ENCODE measurements at places on chromosomes 4 and X.

DNA sequence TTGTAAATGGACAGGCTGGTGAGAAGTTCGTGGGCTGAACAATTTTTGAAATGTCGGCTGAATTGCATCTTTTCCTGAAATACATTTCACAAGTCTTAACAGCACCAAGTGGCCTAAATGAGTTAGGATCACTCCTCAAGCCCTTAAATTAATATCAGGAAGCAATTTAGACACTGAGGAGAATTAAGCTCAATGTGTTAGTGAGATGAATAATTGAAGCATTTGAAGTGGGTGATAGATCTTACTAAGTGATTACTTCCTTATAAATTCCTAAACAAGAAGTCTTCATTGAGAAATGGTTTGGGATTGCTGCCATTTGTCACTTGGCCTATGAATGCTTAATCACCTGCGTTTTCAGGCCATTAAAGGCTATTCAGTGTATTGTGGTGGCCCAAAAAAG is 116.8 kb downstream of the NAA11 start:
- DNase-seq = no peak

- no peak for DNase-seq
Measured at GRCh38 chrX:24741330-24741729, 47.6 kb downstream of the POLA1 start.

GRCh38 chrX:102652031-102652688 is 877 bp downstream of the GPRASP1 start:
- no peak for DNase-seq

GRCh38 chrX:40897718-40898270 is 162.5 kb upstream of the MED14 start:
- no peak for DNase-seq

DNA sequence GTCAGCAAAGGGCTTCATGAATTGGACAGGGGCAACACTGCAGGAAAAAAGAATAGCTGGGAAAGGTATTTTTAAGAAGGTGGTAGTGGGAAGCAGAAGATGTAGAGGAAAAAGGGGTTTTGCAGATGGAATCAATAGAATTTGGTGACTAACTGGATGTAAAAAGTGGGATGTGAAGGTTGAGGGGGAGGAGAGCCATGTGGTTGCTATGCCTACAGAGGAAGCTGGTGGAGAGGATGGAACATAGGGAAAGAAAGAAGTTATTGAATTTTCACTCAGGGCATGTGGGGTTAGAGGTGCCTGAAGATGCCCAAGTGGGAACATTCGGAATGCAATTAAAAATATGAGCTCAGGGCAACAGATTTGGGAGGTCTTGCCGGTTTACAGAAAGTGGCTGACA is 33.0 kb downstream of the REELD1 start:
- DNase-seq = no peak

GRCh38 chr4:156103311-156103710 is 149.6 kb upstream of the CTSO start:
- DNase-seq = no peak

DNA sequence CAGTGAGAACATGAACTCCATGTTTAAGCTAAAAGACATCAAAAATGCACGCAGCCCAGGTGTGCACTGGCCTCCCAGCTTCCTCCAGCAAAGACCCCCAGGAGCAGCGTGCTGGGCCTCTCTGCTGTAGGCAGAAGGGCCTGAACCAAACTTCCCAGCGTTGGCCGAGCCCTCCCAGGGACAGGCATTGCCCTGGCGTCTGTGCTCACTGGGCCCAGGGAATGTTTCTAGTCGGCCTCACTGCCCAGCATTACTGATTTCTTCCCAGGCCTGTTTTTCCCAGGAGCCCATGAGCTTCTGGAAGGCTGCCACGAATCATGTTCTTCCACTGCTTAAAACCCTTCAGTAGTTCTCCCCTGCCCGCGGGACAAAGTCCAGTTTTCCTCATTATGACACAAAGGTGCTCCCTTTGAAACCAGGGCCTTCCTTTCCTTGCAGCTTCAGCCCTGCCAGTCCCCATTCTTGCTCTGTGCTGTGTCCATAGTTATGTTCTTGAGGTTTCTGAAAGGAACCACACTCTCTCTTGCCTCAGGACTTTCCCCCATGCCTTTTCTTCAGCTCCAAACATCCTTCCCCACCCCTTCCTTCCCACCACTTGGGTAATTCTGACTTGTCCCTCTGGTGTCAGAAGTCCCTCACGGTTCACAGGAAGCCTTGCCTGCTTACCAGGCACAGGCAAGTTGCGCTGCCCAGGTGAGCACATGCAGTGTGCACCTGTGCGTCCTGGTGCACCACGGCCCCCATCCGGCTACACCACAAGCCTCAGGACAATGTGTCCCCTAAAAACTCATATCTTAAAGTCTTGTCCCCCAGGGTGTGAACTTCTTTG is 93.4 kb upstream of the ENPP6 start:
- DNase-seq = peak; percentile 32

- no peak for DNase-seq
Measured at GRCh38 chr4:94403751-94404150, 48.0 kb upstream of the PDLIM5 start.

DNA sequence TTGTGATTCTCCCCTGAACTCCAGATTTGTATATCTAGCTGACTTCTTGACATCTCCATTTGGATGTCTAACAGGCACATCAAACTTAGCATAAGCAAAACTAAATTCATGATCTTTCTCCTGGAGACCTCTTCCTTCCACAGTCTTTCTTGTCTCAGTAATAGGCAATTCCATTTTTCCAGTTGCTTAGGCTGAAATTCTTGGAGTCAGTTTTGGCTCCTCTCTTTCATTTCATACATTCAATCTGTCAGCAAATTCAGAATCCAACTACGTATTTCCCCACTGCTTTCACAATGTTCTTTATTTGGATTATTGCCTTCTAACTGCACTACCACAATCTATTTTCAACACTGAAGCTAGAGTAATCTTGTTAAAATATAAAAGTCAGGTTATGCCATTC is 219.9 kb upstream of the GLRA2 start:
- DNase-seq = no peak

GRCh38 chr4:84917086-84917821 is 49.2 kb downstream of the WDFY3 start:
- DNase-seq = no peak

DNA sequence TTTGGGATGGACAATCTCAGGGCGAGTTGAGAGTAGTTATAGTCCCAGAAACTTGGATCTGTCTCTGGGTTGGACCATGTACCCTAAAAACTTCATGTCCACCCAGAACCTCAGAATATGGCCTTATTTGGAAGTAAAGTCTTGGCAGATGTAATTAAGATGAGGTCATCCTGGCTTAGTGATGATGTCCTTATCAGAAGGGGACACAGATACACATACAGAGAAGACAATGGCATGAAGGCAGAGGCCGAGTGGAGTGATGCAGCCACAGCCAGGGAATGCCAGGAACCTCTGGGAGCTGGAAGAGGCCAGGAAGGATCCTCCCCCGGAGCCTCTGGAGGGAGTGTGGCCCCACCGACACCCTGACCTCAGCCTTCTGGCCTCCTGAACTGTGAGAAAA is 61.2 kb upstream of the STX18 start:
- DNase-seq = no peak

GRCh38 chr4:85779165-85779564 is 304.2 kb downstream of the ARHGAP24 start:
- no peak for DNase-seq

DNA sequence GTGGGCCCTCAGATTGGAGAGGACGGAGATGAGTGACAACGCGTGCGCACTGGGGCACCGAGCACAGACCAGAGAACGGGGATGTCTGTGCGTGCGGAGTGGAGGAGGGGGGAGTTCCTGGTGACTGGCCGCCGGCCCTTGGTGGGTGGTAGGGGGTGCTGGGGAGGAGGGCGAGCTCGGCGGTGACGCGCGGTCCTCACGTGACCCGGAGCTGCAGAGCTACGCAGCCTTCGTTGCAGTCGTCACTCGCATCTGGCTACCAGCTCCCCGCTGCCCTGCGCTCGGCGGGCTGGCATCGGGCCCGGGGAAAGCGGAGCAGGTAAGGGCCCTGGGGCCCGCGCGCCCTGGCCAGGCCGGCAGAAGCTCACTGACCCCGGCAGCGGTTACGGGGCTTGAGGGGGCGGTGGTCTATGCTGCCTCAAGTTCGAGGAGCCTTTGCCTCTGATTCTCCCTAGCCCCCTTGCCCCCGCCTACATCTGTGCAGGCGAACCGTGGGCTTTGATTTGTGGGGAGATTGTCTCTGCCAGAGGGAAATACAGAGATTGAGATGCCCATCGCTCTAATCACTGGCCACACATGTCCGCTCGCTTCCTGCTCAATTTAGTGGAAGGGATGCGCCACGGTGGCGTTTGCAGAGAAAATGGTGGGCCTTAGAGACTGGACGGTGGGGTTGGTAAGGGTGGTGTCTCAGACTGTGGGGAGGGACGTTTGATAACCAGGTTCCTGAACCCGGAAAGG is at the start of gene ARMCX4:
ARMCX4 (plus strand) TSS at position 245 of the 738 bp plus-strand sequence. CDS start 3,134 bp downstream, outside the sequence.
- DNase-seq = peak; percentile 25

DNA sequence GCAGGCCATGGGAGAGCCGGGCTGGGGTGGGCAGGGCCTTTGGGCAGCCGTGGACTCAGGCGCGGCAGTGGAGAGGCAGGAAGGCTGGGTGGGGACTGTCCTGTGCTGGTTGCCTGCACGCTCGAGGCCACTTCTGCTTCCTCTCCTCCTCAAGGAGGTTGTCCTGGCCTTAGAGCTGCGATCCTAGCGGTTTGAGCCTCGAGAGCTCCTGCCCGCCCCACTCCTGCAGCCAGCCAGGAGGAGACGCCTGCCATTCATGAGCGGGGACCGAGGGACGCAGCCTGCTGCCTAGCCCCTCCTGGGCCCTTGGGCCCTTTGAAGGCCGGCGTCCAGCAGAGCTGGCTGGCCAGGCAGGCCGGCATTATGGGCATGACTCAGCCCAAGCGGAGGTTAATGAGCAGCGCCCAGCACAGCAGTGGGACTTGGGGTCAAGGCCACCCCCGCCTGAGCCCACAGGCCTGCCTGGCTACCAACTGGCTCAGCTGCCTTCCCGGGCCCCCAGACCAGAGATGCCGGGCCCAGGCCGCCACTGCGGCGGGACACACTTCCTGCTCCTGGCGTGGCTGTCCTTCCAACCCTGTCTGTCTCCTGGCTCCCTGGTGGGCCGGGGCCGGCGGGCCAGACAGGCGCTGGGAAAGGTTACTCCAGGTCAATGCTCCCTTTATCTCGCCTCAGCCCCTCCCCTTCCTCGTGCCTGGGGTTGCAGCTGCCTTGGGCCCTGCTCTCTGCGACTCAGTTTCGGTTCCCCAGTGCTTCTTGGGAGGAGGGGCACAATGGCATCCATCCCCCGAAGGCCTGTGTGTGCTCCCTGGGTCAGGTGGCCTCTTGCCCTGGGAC is 1.8 kb downstream of the ABCD1 start:
- no peak for DNase-seq

DNA sequence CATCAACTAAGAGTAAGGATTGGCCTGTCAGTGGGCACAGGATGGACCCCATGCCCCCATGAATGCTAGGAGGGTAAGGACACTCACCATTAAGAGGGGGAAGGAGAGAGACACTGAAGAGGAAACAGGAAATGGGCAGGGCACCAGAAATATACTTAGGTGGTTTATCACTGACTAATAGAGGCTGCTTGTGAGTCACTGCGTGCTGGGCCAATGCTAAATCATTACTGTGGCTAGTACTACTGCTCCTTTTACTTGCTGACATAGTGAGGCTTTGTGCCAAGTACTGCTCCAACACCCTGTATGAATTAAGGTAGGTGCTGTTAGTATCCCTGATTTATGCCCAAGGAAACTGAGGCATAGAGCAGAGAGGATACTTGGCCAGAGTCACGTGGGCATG is 130.4 kb upstream of the FRMPD4 start:
- DNase-seq = peak; percentile 66

DNA sequence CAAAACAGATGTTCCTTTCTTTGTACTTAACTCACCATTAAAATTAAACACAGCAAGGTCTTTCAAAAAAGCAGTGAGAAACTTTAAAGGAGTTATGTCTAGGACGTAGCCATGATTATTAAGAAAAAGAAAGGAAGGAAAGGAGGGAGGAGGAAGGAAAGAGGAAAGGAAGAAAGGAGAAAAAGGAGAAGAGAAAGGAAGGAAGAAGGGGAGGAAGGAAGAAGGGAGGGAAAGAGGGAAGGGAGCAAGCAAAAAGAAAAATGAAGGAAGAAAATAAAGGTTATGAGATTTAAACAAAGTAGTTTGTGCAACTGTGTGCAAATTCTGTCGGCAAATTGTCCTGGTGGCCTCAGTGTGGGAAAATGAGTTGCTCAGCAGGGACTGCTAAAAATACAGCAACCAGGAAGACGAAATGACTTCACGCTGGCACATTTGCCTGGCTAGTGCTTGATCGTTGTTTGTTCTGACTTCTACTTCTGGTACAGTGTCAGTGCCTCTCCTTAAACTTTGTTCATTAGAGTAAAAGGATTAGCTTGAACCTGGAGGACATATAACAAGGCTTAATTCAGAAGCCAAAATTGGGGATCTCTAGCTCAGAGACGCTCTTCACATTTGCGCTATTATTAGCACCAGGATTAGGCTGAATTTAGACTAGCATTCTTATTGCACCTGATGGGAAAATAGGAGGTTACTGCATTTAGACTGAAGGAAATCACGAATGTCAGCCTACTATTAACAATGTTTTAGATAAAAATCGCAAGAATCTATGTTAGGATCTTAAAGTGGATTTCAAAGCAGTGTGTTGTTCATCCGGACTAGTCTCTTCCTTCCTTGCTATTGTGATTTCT is 81.2 kb downstream of the DCK start:
- no peak for DNase-seq

DNA sequence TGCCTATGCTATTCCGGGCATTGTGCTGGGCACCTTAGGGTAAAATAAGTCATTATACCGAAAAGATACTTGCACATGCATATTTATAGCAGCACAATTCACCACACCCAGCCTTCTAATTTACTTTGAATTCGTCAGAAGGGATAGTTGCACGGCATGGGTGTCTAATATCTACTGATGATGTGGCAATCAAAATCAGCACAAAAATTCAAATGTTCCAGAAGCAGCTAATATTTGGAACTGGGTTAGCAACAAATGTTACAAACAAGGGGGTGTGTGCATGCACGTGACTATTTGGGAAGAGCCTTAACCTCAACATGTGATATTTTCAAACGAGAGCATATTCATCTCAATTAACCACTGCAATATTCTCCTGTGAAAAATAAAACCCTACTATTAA is 79.7 kb upstream of the PRSS48 start:
- DNase-seq = no peak

DNA sequence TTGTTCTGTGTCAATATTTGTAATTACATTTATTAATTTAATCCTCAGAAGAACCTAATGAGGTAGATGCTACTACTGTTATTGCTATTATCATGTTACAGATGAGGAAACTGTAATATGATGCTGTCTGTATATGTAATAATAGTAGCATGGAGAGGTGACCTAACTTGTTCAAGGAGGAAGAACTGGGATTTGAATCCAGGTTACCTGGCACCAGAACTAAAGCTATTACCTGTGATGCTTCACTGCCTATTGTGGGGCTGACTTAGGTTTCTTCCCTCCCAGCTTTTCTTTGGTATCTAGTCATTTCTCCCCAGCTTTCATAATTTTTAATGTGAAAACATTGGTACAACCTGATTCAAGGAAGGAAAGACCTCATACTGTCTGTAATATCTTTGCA is 43.6 kb downstream of the RAPGEF2 start:
- DNase-seq = no peak

- no peak for DNase-seq
Measured at GRCh38 chr4:76449362-76449767, 14.3 kb downstream of the SHROOM3 start.

Measured in skeletal muscle cell (primary cell).